B cell (primary cell): ENCODE measurements at places on chromosomes 12 and 14.

DNA sequence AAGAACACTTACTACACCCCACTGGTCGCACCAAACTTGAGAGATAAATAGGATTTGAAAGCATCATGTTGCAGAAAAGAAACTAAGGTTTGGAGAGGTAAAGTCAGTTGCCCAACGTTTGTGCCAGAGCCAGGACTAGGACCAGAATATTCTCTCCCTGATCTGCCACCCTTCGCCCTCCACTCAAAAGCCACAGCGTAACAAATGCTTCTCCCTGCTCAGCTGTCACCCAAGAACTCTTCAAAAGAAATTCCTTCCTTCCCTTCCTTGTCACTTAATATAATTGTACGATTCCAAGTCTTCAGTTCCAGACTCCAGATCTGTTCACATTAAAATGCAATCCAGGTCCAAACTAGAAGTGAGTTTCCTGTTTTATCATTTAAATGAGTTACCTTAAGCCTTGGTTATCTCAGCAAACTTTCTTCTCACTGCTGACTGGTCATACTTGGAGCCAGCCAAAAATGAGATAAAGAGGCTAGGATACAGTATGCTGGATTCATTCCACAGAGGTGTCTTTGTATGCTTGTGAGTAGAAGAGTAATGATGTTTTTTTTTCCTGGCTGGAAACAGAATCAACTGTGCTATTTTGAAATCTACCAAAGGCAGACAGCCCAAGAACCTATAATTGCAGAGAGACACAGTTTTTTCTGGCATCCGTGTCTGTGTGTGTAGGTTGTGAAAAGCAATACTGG, 12.8 kb upstream of the PPFIBP1 start:
- no peak for DNase-seq

GRCh38 chr12:44960856-44961255, 84.7 kb upstream of the NELL2 start:
- DNase-seq, result no peak

- no peak for DNase-seq
Measured at GRCh38 chr14:91146661-91147060, 32.8 kb downstream of the DGLUCY start.

DNA sequence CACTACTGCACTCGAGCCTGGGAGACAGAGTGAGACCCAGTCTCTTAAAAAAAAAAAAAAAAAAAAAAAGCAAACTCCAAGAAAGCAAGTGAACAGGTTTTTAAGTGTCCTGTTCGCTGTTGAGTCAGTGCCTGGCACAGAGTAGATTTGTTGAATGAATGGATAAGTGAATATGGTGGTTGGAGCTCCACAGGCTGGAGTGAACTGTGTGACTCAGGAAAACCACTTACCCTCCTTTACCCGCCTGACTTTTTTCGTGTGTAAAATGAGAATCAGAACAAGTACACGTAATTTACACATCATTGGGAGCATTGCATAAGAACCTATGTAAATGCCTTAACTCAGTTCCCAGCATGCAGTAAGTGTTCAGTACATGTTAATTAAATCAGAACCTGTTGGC, 24.0 kb upstream of the ESRRB start:
- DNase-seq, result no peak

GRCh38 chr12:57008178-57008577, 1.8 kb upstream of the ZBTB39 start:
- DNase-seq, result peak; percentile 65

DNA sequence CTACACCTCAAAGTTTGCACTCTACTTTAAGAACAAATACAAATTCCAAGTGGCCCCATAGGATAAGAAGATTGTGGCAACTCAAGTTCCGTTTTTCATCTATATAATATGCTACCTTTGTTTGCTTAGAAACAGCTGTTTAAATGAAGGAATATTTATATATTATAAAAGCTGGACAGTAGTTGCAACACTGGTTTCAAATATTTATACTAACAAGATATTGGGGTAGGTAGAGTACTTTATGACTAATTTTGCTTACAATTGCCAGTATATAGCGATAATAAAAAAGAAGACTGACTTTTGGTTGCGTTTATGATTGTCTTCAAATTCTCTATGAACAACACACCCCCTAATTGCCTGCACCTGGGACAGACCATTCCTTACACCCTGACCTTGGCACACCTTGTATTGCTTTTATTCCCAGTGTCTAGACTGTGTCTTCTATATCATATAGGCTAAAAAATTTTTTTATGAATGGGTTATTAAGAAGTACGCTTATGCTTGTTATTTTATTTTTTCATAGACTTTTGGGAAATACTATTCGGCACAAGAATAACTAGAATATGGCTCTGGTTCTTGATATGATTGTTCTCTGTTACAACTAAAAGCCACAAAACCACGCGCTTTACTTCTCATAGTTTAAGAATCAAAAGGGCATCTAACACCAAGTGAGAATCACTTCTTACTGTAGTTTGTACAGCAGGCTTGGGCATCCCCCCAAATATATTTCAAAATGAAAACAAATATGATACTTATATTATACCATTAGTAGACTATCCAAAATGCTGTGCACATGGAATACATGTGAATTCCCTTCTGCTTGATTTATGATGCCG, 455.4 kb upstream of the DCN start:
- DNase-seq, result no peak

DNA sequence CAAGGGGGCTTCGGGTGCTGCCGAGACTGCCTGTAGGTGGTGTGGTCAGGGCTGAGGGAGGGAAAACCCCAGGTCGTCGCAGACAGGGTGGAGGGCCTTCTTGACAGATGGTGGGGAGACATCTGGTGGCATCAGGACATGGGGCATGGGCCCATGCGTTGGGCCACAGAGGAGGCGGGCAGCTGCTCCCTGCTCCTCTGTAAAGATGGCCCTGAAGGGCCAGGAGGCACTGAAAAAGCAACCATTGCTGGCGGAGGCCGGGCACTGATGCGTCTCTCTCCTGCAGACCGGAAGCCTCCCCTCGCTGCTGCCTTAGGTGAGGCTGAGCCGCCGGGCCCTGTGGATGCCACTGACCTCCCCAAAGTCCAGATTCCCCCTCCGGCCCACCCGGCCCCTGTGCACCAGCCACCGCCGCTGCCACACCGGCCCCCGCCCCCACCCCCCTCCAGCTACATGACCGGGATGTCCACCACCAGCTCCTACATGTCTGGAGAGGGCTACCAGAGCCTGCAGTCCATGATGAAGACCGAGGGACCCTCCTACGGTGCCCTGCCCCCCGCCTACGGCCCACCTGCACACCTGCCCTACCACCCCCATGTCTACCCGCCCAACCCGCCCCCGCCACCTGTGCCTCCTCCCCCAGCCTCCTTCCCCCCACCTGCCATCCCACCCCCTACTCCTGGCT, 28.8 kb downstream of the CCNK start:
- DNase-seq, result no peak

GRCh38 chr14:95196268-95196667, 38.9 kb upstream of the DICER1 start:
- peak; percentile 32 for DNase-seq

- no peak for DNase-seq
Measured at GRCh38 chr12:111102102-111102739, 181.8 kb upstream of the MYL2 start.

GRCh38 chr12:31369712-31370521, 44.0 kb upstream of the SINHCAF start:
- DNase-seq, result no peak

GRCh38 chr12:85603556-85603955, 232.7 kb downstream of the RASSF9 start:
- DNase-seq, result no peak
